ENCODE measurements at places on chromosomes 16 and 17. TPM values are rescaled to one million over a fixed set of nuclear protein-coding genes. Genes with fewer than 3 reads are reported as not detected.

GRCh38 chr17:39706921-39707337, 7.1 kb downstream of the ERBB2 start:
- no peaks in the 10 kb centered on the region for H3K27me3 ChIP-seq
- peaks cover 9% of the 10 kb centered on the region for H3K36me3 ChIP-seq
- H3K27ac ChIP-seq: peak overlapping the region; percentile 86
- peak; percentile 79 for DNase-seq

DNA sequence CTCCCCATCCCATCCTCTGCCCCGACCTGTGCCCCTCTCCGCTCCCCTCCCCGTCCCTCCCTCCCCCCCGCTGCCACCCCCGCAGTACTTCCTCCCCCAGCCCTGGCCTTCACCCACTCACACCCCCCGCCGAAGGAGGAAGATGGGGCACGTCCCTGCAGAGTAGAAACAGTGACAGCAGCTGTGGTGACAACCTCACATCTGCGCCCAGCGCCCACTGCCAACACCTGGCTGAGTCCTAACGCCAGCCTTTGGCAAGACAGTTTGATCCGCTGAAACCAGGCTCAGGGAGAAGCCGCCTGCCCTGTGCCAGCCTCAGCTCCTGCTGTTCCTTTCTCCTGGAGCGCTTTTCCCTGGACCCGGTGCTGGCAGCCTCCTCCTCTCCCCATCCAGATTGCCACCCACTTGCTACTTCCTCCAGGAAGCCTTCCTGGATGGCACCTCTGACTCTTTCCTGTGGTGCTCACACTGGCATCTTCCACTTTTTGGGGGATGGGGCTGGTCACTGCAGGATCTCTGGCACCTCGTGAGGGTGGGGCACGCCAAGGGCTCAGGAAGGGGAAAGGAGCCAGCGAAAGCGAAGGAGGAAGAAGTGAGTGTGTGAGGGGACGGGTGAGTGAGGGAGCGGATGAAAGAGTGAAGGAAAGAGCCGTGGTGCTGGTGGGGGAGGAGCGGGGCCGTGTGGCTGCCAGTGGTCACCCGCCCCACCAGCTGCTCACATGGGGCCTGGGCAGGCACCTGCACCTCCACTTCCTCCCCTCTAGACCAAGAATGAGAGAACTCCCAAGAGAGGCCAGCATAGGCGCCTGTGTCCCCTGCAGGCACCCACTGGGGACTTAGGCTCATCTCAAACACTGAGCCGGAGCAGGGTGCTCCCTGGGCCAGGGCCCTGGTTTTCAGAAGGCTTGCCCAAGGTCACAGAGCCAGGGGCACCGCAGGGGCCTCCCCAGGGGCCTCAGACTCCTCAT, 27.0 kb downstream of the ZFPM1 start:
- H3K27me3 ChIP-seq: no peaks in the 10 kb centered on the region
- no peak overlapping the region for H3K27ac ChIP-seq
- peaks cover 1% of the 10 kb centered on the region for H3K4me1 ChIP-seq
- no peak overlapping the region for H3K4me3 ChIP-seq
- H3K36me3 ChIP-seq: no peaks in the 10 kb centered on the region

The CMTR2 gene
- 17.4 TPM for total RNA-seq

The CACNG3 gene
- not detected for total RNA-seq

The TP53TG3 gene
- not detected for total RNA-seq

Data from colonic mucosa (tissue), 4 donors.